ENCODE measurements at places on chromosomes 11 and 22.
A peak's percentile ranks its signal among the peaks of the same experiment; 100 is the strongest.

GRCh38 chr11:1508986-1509385, 22.4 kb upstream of the MOB2 start:
- DNase-seq = no peak

DNA sequence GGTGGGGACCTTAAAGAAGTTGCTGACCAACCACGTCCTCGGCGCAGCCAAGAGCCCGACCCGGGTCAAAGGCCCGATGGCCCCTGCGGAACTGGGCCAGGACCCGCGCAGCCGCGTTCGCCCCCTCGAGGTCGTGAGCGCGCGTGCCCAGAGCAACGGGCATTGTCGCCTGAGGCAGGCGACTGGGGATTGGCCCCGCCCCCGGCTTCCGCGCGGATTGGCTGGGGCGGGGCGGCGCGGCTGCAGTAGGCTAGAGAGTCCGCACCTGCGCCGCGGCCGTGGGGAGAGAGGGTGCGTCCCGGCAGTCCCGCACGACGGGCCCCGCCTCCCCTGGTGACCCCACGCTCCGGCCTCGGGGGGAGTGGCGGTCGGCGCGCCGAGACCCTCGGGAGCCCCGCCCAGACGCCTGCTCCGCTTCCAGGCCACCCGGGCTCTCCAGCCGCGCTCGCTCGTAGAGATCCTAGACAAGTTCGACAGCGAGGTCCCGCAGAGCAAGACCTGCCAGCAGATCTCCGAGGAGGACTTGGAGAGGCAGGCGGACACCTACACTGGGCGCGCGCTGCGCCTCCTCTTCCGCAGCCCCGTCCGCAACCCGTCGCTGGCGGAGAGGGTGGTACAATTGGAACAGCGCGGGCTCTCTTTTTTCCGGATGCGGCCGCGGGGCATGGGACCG, 8.3 kb upstream of the PPIL2 start:
- peak; percentile 74 for DNase-seq

DNA sequence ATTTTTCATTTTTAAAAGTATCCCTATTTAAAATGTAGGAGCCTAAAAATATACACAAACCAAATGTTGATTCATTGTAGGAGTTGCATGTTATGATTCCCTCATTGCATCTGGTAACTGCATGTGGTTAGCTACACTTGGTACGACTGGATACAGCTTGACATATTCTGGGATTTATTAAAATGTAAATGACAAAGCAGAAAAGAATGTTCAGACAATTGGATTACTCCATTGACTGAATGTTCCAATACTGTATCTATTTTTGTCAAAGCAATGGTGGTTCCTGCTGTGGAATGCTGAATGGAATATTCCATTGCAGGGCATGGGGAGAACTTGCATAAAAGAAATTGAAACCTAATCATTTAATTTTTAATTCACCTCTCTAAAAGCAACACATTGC, 30.8 kb downstream of the BLID start:
- DNase-seq = no peak

GRCh38 chr11:102846292-102846691, 2.9 kb upstream of the MMP3 start:
- no peak for DNase-seq

DNA sequence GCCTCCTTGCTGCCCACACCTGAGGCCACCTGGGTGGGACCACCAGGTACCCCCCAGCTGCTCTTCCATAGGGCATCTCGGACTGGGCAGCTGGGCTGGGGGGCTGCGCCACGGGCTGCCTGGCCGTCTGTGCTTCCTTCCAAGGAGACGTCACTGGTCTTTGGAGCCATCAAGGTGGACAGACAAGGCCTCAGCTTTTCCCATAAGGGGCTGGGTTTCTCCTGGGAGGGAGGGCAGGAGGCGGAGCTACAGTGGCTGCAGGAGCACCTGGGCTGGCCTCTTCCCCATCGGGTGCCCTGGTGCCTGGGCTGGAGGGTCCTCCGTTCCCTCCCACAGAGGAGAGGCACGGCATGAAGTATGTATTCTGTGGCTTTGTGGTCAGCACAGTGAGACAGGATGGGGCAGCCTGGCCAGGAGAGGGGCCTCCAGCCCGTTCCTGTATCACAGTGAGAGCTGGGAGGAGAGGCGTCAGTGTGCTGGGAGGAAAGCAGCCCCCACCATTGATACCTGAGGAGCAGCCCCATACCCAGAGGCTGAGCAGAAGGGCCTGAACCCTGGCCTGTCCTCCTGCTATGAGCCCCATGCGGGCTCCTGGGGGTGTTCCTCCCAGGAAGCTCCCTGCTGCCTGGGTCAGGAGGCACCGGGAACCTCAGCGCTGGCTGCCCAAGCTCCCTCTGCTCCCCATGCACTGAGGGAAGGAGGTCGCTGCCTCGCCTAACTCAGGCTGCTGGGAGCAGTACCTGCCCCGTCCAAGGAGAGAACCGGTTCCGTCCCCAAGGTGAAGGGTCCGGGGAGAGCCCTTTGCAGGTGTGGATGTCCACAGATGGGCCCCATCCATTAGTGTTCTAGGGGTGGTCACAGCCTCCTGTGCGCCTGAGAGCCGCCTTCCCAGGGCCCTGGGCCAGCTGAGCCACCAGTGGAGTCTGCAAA, 1075.0 kb downstream of the BRD1 start:
- no peak for DNase-seq

GRCh38 chr11:15208378-15209222, 93.9 kb downstream of the INSC start:
- peak; percentile 80 for DNase-seq

DNA sequence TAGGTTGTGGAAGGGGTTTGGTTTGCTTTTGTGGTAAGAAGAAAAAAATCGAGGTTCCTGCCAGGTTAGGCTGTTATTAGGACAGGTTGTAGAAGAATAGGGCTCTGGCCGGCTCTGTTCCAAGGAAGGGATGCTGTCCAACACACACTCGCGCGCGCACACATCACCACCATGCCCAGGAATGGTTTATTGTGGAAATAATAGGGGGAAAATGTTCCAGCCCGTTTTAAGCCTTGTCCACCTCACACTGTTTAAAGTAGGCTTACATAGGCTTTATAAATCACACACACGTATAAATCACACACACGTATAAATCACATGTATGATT, 1.2 kb upstream of the ARHGAP20 start:
- DNase-seq = peak; percentile 42

- DNase-seq = no peak
These were observed 12.3 kb upstream of the ASRGL1 start for GRCh38 chr11:62324731-62325556.

GRCh38 chr11:11253995-11254394, 99.1 kb downstream of the CSNK2A3 start:
- DNase-seq = no peak

Data from right lobe of liver (tissue), 6 donors.